ENCODE measurements at places on chromosomes 7 and 10. TPM values are rescaled to one million over a fixed set of nuclear protein-coding genes. Genes with fewer than 3 reads are reported as not detected.
A peak's percentile ranks its signal among the peaks of the same experiment; 100 is the strongest.

The OR9A2 gene
- not detected for total RNA-seq

DNA sequence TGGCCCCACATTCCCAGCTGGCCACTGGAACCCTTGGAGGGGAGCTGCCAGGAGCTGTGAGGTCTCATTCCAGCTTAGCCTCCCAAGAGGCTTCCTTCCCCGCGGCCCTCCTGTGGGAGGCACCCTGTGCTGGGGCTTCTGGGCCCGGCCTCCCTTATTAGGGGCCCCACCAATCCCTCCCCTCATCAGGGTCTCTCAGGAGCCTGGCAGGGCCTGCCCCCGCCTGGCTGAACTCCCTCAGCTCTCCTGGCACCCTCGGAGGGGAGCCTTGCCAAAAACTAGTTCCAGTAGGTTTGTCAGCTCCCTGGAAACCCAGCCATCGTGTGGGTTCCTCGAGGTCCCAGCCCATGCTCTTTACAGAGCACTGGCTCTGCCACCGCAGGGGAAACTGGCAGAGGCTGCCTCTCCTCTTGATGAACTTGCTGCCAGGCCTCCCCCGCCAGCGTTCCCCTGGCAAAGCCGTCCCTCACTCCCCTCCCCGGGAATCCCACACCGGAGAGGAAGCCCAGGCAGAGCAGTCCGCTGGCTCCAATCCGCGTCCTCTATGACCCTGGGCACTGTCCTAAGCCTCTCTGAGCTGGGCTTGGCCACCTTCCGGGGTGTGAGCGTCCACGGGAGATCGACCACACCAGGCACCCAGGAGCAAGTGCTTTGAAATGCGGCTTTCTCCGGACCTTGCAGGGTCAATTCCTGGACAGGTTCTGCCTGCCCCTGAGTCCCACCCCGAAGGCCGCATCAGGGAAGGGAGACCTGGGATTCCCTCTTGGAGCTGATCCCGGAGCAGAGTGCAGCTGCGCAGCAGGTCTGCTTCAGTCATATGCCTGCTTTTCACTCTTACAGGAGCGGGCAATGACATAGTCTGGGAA is 139.8 kb downstream of the ARHGAP22 start:
- DNase-seq, result peak; percentile 60

GRCh38 chr7:152362128-152362926 is 73.5 kb downstream of the KMT2C start:
- no peak for DNase-seq

The TBC1D12 gene
- 7.0 TPM for total RNA-seq

- no peak for DNase-seq
Observed at GRCh38 chr10:119491966-119492757, 50.4 kb downstream of the RGS10 start.

The EPHB6 gene
- 36.9 TPM for total RNA-seq

DNA sequence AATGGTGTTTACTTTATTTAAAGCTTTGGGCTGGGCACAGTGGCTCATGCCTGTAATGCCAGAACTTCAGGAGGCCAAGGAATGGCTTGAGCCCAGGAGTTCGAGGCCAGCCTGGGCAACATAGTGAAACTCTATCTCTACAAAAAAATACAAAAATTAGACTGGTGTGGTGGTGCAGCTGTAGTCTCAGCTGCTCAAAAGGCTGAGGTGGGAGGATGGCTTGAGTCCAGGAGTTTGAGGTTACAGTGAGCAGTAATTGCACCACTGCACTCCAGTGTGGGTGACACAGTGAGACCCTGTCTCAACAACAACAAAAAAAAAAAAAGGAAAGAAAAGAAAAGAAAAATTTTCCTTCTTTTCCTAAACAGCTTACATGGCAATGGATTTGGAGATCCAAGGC is 22.0 kb downstream of the SLC16A9 start:
- no peak for DNase-seq

GRCh38 chr7:100632951-100633717 is 8.2 kb downstream of the TFR2 start:
- peak; percentile 81 for DNase-seq

- DNase-seq, result no peak
Observed at GRCh38 chr10:75788394-75789205, 357.2 kb downstream of the LRMDA start.

DNA sequence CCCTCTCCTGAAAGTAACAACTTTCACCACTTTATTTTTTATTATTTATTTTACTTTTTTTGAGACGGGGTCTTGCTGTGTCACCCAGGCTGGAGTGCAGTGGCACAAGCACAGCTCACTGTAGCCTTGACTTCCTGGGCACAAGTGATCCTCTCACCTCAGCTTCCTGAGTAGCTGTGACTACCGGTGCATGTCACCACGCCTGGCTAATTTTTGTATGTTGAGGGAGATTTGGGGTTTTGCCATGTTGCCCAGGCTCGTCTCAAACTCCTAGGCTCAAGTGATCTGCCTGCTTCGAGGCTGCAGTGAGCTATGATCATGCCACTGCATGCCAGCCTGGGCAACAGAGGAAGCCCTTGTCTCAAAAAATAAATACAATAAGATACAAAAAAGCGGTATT is 14.9 kb upstream of the SLIT1 start:
- DNase-seq, result no peak

The GPR15LG gene
- not detected for total RNA-seq

DNA sequence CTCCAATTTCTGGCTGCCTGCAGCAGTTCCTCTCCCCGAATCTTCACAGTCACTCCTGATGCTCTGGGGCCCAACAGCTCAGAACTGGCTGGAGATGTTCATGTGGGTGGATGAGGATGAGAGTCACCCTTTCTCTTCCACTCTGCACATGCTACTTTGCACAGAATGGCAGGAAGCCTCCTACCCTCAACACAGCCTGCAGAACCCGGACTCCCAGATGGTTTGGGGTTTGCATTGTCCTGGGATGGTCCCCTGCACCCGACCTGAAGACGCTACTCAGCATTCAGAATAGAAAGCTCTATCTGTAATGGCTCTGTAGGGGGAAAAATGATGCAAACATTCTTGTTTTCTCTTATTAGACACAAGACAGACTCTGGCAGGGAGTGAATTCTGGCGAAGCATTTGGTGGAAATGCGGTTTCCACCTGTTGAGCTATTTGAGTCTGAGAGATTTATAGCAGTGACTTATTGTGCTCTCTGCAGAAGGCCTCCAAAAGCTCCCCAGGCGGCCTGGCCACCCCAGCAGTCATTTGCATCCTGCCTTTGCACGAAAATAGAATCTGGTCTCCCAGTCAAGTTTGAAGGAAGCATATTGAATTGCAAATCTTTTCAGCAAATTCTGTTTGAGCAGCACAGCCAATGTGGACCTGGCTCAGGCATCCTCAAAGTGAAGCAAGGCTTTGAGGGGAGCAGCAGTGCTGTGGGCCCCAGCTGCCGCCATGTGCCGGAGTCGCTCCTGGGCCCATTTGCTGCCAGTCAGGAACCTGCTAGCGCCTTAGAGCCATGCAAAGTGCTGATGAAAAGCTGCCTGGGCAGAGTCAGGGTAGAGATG is 309.3 kb downstream of the TCERG1L start:
- DNase-seq, result no peak

- DNase-seq, result no peak
Observed at GRCh38 chr7:82755705-82756551, 312.4 kb upstream of the CACNA2D1 start.

- peak; percentile 65 for DNase-seq
Observed at GRCh38 chr7:142812437-142813215, 41.9 kb downstream of the PRSS2 start.
